ENCODE measurements at places on chromosomes 13 and 19.

- DNase-seq: no peak
Measured at GRCh38 chr13:72886272-72887067, 104.5 kb downstream of the PIBF1 start.

DNA sequence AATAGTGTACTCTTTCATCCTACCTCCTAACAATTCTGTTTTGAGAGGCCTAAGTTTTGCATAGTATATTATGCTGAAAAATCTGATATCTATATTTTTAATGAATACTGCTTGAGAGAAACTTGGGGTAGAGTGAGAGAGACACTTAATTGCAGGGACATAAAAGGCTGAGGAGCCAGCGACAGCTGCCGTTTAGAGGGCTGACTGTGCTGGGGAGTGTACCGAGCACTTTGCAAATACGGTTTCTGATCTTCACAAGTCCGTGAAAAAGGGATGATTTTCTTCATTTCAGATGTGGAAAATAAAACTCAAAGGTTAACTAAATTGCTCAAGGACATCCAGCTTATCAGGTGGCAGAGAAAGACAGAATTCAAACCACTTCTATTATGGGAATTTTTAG lies 97.4 kb downstream of the CAB39L start:
- no peak for DNase-seq

DNA sequence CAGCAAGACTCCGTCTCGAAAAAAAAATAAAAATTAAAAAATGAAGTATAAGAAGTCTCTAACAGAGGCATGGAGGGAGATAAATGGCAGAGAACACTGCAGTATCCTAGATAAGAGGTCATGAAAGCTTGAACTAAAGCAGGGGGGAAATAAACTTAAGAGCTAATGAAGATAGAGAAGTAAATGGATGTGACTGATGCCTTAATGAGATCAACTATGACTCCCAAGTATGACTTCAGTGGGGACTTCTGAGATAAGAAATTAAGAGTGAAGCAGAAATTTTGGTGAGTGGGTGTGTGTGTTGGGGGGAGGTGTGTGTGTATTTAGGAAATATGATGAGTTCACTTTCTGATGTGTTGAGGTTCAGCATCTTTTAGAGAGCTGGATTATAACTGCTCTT lies 55.1 kb downstream of the DIAPH3 start:
- no peak for DNase-seq

DNA sequence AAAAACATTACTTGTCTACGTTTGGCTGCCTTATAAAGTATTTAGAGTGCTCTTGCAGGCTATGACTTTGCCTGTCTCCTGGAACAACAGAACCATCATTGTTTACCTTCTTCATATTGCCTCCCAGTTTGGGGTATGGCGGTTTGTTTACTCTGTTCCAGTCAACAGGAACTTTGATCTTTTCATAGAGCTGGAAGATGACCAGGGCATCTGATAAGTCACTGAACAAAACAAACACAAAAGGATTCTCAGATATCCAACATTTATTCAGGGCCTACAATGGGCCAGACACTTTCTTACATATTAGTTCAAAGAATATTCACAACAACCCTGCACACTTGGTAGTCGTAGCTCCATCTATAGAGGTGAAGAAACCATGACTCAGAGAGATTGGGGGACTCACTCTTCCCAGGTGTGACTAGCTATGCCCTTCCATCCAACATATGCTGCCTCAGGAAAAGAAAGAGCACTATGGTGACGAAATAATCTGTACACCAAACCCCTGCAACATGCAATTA lies 38.4 kb upstream of the CPB2 start:
- no peak for DNase-seq

- no peak for DNase-seq
Measured at GRCh38 chr19:28494461-28494860, 718.5 kb downstream of the UQCRFS1 start.

DNA sequence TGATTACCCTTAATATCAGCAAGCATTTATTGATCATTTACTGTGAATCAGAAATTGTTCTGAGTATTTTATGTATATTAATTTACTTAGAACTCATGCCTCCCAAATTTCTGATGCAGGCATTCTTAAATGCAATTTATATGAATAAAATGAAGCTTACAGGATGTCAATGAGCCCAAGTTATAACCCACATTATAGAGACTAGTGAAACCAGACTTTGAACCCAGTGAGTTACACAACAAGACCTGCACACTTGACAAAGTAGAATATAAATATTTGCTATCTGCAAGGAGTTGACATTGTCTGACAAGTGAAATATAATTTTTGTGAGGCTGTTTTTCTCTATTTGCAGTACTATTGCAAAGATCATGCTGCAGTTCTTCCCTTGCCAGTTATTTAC lies 656.0 kb downstream of the GPC5 start:
- no peak for DNase-seq

DNA sequence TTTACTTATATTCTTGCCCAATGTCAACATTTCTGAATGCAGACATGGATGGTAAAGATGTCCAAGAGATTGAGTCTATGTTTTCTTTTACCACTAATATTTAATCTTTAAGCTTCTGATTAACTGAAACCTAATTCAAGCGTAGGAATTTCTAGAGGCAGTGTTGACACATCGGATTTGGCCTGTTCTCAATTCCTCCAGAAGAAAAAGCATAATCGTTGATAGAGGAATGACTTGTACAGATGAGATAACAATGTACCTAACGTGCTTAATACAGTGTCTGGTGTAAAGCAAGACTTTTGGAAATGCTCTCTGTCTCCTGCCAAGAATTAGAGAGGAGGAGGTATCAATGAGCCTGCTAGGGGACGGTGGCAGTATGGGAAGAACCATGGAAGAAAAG lies 35.2 kb downstream of the SLC15A1 start:
- DNase-seq: no peak

- no peak for DNase-seq
Measured at GRCh38 chr13:20231839-20232555, at the start of gene GJB6. Gene GJB6 (minus strand): TSS chr13:20232319. CDS start chr13:20223480, 8,839 bp downstream.

GRCh38 chr19:41967054-41967783 lies 8.1 kb upstream of the RABAC1 start:
- no peak for DNase-seq

DNA sequence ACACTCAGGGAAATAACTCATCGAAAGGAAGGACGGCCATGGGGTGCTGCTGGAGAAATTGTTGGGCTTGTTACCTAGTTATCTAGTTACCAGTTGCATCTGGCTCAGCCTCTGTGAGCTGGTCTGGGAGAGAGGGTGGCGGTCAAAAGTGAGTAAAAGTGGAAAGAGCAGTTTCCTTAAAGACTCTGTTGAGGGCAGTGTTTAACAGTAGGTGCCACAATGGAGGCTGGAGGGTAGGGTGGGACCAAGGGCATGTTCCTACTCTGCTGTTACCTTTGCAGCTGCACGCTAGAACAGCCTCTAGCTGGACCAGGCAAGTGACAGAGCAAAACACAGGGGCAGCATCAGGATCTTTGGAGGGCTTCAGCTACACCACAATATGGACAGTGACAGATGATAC lies 228.8 kb upstream of the STARD13 start:
- DNase-seq: no peak

DNA sequence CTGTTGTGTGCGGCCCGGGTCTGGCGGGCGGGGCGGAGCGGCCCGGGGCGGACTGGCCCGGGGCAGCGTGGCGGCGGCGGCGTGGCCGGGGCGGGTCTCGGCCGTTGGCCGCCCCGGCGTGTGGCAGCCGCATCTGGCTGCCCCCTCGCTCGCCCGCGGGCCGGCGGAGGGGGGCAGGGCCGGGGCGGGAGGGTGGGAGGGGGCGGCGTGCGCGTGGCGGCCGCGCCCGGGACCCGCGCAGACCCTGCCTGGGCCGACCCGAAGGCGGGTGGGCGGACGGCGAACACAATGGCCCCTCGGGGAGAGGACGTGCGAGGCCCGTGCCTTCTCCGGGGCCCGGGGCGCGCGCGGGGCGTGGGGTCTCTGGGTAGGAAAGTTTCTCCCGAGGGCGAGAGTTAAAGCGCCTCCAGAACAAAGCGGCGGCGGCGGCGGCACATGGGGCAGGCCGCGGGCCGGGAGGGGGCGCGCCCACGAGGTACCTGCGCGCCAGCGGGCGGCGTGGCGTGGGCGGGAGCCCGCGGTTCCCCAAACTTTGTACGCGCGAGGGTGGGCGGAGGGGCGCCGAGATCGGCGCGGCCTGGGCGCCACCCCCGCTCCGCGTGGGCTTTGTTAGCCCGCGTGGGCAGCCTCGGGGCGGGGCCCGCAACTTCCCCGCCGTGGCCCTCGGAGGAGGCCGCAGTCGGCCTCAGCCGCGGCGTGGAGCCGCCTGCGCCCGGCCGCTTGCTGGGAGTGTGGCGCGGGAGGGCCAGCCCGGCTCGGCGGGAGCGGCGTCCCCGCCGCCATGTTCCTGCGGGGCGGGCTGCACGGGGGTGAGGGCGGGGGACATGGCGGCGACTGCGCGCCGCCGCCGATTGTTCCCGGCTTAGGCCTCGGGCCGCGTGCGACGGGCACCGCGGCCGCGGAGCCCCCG lies 764 bp downstream of the MIR17HG start:
- DNase-seq: no peak

GRCh38 chr13:97743938-97744337 lies 209.5 kb upstream of the IPO5 start:
- no peak for DNase-seq

DNA sequence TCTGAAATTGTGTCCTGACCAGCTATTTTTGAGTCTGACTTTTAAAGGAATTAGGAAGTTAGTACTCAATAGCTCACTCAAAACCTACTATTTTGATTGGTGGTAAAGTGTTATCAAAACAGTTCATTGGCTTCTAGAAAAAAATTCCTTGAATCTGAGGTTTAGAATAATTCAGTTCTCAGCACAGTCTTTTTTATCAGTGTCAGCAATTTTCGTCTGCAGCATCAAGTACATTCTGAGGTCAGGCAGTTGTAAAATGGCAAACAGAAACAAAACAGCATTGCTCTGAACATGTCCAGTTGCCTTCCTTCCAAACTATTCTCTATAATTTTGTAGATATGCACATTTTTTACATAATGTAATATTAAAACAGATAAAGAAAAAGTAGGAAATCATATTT lies 1644.1 kb downstream of the SLITRK5 start:
- no peak for DNase-seq

DNA sequence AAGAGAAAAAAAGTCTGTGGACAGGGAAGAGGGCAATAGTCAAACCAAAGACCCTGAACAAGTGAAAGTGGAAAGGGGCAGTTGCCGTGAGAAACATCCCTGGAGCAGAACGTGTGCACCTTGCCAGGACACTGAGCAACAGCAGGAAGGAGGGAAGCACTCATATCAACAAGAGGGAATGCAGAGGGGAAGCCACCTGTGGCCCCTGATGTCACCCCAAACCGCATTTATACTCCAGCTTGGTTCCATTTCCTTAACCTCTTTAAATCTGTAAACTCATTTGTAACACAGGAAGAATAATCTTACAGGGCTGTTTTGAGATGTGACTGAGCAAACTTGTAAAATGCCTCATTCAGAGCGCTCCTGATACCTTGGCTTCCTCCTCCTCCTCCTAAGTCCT lies 698.8 kb downstream of the DIAPH3 start:
- no peak for DNase-seq

- DNase-seq: peak; percentile 55
Measured at GRCh38 chr19:16435238-16435917, 36.4 kb downstream of the EPS15L1 start.

GRCh38 chr13:32075170-32075851 lies 43.7 kb downstream of the FRY start:
- no peak for DNase-seq

- no peak for DNase-seq
Measured at GRCh38 chr13:76825430-76825829, 60.8 kb downstream of the KCTD12 start.

DNA sequence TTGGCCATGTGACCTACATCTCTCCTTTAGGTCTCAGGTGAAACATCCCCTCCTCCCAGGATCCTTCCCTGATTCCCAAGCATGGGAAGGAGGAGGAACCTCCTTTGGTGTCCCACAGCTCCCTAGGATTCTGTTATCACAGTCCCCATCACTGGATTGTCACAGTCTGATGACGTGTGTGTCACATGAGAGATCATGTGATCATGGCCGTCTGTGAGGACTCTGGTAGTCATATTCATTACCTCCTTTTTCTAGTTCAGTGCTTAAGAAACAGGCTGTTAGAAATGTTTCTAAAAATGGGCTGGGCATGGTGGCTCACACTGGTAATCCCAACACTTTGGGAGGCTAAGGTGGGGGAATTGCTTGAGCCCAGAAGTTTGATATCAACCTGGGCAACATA lies 3.0 kb downstream of the DHX34 start:
- no peak for DNase-seq

DNA sequence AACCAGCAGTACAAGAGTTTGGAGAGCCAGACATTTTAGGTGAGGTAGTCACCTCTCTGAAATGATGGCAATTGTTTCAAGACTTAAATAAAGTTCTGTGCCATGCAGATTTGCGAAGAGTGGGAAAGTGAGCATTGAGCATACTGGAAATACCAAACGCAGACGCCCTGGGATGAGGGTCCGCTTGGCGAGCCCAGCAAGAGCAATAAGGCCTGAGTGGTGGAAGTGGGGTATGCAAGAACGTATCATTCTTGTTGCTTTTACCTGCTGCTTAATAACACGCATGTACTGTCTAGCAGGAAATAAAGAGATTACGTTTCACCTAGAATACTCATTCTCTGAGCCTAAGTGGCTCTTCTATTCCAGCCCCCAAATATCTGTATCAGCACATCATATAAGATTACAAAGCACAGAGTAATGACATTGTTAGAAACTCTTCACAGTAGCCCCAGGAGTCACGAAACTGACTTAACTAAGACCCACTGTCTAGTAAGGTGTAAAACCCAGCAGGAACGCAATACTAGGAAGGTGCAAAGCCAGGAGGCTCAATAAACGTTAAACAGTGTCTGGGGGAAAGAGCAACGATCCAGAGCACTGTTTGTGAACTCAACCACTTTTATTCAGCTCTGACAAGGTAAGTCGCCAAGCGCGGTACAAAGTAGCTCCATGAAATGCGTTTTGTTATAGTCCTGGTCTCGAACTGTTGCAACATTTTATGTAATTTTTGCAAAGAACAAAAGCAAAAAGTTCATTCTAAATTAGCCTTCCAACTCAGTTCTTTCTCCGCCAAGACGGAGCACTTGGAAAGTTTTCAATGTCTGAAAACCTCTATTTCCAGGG lies 1.2 kb downstream of the RCBTB2 start:
- DNase-seq: no peak

- no peak for DNase-seq
Measured at GRCh38 chr13:62302341-62302740, 886.7 kb upstream of the PCDH20 start.

Data from AG09319 (cell line).